ENCODE measurements at places on chromosomes 5 and 9.

- DNase-seq, result no peak
Measured at GRCh38 chr9:114016629-114017423, 61.3 kb downstream of the AMBP start.

- DNase-seq, result no peak
Measured at GRCh38 chr5:61662670-61663069, 330.6 kb downstream of the ZSWIM6 start.

DNA sequence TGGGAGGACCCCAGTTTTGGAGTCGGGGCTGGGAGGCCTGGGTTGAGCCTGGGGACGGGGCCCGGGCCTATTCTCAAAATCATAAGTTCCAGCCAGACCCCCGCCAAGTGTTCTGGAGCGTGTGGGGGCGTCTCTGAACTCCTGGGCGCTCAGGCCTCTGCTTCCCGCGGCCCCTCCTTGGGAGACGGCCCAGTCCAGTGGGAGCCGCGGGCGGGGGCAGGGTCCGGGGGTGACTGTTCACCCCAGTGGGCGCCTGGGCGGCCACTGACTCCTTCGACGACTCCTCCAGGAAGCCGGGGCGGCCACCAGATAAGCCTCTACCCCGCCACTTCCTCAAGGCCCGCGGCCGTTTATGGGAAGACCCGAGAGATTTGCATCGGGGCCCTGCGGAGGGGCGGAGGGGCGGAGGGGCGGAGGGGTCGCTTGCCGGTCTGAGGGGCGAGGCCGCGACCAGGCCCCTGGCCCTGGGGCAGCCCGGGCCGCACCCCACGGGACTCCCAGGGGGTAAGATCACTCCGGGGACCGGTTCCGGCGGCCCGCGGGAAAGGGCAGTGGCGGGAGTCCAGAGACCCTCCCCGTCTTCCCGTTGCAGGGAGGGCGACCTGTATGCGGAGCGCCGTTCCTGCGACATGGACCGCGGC, 655 bp downstream of the TOR4A start:
- DNase-seq, result no peak

GRCh38 chr9:127030814-127031740, 91.4 kb downstream of the ANGPTL2 start:
- no peak for DNase-seq

GRCh38 chr5:572398-573019, 39.6 kb upstream of the CEP72 start:
- no peak for DNase-seq

DNA sequence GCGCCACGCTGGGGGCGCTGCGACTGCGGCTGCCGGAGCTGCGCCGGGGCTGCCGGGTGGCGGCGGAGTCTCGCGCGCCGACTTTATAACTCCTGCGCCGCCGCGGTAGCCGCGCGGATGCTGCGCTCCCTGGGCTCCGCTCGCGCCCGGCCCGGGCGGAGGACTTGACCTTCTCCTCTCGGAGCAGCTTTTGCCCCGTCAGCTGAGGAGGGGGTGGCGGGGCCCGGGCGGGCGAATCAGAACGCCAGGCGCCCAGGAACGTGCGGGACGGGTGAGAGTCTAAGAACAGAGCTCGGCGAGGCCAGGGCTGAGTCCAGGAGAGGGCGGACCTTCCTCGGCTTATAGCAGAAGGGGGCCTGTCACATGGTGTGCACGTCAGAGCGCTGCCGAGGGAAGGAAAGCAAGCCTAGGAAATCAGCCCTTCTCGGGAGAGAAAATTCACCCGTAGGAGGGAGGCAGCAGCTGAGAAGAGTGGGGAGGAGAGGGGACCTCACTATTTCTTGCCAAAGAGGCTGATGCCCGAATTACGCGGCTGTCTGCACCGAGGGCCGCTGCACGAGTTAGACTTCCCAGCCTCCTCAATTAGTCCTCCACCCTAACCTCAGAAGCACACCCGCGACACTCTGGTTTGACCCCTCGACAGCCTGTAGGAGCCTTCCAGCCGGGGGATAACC, at the start of gene FOXD1:
Gene FOXD1, minus strand, starts transcription at position 315 of the 674 bp plus-strand sequence. CDS start 415 bp downstream, outside the sequence.
- DNase-seq, result peak; percentile 99
